CD4-positive, alpha-beta T cell treated with Interleukin-10 for 1 hour (primary cell): ENCODE measurements at places on chromosomes 16 and 17.

GRCh38 chr16:80577485-80578280 lies 36.9 kb downstream of the DYNLRB2 start:
- no peak for DNase-seq

GRCh38 chr17:263271-263670 lies 81.8 kb upstream of the DOC2B start:
- DNase-seq = no peak

- no peak for DNase-seq
Measured at GRCh38 chr16:2252806-2253148, 1.4 kb upstream of the ECI1 start.

- no peak for DNase-seq
Measured at GRCh38 chr17:69815406-69815805, 259.6 kb upstream of the KCNJ16 start.

DNA sequence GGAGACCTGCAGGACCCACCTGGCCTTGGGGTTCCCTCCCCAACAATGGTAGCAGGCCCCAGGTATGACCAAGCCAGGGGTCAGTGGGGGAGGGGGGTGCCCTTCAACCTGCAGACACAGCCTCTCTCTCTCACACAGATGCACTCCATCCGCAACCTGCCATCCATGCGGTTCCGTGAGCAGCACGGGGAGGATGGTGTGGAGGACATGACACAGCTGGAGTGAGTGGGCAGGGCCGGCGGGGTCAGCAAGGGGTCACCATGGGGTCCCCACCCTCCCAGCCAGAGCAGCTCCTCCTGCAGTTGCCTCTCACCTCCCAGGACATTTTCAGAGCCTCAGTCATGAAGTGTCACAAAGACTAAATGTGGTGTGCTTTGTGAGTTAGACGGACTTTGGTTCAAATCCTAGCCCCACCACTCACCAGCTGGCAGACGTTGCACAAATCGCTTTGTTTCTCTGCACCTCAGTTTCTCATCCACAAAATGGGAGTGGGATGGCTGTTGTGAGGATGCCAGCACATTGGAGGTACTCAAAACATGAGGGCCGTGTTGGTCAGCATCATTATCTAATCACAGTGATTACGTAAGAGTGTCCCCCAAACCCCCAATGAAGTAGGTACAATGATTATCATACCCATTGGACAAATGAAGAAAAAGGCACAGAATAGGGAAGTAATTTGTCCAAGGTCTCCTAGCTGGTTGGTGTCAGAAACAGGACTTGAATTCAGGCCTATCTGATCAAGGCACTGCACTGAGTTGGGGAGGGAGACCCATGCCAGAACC lies 16.0 kb downstream of the MYO15A start:
- DNase-seq = no peak

DNA sequence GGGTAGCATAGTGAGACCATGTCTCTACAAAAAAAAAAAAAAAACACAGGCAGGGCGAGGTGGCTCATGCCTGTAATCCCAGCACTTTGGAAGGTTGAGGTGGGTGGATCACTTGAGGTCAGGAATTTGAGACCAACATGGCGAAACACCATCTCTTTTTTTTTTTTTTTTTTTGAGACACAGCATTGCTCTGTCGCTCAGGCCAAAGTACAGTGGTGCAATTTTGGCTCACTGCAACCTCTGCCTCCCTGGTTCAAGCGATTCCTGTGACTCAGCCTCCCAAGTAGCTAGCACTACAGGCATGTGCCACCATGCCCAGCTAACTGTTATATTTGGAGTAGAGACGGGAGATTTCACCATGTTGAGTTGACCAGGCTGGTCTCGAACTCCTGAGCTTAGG lies 5.1 kb downstream of the RAMP2 start:
- no peak for DNase-seq

DNA sequence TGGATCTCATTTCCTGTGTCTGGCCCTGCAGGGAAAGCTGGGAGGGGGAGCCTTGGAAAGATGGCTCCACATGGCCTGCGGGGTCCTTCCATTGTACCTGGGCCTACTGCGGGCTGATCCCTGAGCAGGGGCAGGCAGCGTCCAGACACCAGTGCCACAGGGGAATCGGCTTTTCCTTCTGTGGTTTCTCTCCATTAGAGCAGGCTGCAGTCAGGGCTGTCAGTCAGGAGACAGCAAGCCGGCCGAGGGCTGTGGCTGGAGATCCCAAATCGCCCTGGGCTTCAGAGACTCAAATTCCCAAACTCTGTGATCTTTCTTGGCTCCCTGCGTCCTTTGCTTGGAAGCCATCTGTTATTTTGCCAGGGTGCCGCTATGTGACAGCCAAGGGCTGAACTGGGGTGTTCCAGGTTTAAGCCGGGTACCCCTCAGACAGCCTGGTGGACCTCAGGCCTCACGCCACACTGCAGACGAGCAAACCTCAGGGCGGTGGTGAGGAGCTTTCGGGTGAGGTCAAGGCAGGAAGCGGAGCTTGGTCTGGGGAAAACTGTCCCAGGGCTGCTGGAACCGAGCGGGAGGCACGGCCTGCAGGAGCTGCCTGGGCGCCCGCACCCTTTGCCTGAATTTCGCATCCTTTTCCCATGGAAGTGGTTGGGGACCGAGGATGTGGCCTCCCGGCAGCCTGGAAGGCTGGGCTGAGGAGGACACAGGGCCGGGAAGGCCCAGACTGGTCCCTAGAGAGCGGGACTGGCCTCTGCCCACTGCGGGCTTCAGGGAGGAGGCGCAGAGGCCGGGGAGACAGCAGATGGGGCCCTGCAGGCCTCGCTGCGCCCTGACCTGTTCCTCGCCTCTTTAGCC lies 1.5 kb upstream of the CPNE7 start:
- no peak for DNase-seq

GRCh38 chr17:78568494-78569115 lies 8.6 kb downstream of the DNAH17 start:
- no peak for DNase-seq

- no peak for DNase-seq
Measured at GRCh38 chr17:8465356-8465755, 29.7 kb downstream of the NDEL1 start.

DNA sequence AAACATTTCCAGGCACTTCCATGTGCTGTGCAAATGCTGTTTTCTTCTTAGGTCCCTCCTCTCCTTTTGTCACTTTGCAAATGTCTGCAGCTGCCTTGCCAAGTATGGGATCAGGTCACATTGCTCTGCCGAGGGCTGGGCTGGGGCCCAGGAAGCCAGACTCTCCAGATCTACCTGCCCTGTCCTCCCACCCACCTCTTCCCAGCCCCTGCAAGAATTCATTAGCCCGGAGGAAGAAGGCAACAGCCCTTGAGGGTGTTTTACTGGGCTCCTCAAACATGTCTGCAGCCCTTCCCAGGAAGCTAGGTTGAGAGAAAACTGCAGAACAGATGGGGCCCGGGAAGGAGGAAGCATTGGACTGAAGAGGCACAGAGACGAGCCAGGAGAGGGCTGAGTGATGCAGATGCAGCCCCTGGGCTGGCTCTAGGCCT lies 47.1 kb downstream of the WSB1 start:
- no peak for DNase-seq

DNA sequence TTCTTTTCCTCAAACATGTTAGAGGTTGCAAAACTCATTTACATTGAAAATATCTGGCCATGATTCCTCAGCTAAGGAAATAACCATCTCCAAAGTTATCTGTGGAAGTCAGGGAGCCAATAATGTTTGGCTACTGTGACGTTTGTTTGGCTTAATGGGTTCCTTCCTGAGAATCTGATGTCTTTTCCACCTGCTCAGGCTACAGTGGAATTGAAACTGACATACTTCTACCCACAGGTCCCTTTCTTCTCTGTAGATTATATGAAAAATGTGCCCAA lies 221.1 kb upstream of the XYLT1 start:
- DNase-seq = no peak

- DNase-seq = no peak
Measured at GRCh38 chr16:35186045-35186759, 1726.8 kb downstream of the TP53TG3F start.

DNA sequence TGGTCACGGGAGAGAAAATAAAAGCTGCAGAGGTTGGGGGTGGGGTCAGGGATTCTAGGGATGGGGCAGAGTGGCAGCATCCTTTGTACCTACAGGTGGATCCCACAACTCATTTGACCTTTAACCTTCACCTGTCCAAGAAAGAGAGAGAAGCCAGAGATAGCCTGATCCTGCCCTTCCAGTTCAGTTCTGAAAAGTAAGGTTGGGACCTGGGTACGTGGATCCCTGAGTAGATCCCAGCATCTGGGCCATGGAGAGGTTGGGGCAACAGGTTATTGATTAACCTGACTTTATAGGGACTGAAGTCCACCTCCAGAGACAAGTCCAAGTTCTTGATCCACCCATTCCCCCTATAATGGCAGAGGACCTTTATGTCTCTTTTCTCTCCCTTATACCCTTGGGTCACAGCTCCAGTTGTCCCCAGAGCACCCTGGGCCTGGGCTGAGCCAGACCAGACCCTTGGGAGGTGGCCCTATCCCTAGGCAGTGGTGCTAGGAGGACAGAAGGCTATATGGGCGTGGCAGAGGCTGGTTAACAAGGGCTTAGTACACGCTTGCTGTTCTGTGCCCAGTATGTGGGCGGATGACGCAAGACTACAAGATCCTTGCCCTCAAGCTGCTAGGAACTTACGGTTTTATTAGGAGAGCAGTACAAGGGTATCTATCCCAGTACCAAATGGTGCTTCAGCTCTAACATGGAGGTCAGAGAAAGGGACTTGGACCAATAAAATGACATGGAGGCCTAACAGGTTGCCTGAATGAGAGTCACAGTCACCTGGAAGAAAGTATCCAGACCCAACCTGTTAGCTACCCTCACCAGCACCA lies 3.3 kb downstream of the CLDN7 start:
- no peak for DNase-seq

- DNase-seq = no peak
Measured at GRCh38 chr16:80989801-80990200, 16.9 kb downstream of the CMC2 start.

DNA sequence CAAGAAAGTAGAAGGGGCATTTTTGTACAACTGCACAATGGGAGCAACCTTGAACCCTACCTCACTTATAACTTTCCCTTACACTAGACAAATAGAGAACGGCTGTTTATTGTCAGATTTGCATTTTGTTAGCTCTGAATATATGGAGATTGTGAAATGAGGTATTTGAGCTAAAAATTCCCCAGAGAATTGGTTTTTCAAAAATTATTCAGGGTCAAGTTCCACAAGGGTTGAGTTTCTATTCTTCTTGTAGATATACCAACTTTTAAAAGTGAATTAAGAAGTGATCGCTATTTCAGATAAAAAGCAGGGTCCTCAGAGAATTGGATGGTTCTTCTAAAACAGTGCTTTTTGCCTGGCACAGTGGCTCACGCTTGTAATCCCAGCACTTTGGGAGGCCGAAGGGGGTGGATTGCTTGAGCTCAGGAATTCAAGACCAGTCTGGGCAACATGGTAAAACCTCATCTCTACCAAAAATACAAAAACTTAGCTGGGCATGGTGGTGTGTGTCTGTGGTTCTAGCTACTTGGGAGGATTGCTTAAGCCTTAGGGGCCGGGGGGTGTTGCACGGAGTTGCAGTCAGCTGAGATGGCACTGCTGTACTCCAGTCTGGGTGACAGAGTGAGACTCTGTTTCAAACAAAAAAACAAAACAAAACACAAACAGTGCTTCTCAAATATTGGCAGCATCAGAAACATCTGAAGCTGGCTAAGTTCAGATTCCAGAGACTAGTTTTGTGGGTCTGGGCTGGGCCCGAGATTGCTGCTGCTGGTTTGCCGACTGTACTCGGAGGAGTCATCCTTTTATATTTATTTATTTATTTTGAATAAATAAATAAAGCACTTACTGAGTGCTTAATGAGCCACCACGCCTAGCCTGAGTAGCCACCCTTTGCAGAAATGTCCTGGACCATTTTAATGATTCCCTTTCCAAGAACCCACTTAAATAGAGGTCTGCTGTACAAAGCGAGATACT lies 50.9 kb downstream of the PECAM1 start:
- DNase-seq = no peak

DNA sequence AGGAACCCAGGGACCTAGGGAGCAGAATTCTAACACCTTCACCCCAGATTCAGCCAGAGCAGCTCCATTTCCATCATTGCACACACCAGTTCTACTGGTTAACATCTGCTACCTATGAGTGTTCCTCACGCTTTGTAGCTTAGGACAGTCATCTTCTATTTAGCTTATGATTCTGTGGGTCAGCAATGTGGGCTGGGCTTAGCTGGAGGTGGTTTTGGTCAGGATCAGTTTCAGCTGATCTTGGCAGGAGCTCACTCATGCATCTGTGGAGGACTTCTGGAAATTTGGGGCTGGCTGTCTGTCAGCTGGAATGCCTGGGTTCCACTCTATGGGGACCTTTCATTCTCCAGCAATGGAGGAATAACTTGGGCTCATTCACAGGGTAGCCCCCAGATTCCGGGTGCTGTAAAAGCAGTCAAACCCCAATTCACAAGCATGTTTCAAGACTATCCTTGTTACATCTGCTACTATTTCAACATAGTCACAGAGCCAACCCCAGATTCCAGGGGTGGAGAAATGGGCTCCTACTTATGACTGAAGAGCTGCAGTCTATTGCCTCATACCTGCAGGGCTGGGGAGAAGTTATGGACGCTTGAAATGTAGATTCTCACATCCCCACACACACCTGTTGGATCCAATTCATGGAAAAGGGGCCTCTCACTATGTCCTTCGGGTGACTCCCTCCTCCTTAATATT lies 3.4 kb upstream of the HP start:
- DNase-seq = no peak
